ENCODE measurements at places on chromosomes 11 and 22.

DNA sequence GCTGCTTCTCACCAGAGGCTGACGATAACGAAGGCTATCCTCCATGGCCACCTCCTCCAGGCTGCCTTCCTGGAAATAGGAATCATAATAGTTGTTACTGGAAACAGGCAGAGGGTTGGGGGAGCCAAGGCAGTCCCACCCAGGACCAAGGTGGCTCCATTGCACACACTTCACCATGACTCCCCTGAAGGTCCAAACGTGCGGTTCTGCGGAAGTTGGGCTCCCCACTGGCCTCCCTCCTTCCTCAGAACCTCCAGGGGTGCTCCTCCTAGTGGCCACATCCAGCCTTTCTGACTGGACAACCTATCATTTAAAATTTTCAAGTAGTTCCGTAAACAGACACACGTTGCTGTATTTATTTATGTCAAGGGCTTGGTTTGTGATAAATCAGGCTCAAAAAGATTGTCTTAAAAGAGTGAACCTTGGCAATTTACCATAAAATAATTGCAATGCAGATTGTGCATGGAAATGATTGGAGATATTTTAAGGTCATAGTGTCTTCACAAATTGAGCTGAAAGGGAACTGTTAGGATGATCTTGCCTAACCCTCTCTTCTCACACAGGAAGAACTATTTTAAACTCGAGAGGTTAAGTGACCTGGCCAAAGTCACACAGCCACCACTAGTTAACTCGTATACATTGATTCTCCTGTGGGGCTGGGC lies 1.4 kb upstream of the TCN2 start:
- DNase-seq: peak; percentile 28

DNA sequence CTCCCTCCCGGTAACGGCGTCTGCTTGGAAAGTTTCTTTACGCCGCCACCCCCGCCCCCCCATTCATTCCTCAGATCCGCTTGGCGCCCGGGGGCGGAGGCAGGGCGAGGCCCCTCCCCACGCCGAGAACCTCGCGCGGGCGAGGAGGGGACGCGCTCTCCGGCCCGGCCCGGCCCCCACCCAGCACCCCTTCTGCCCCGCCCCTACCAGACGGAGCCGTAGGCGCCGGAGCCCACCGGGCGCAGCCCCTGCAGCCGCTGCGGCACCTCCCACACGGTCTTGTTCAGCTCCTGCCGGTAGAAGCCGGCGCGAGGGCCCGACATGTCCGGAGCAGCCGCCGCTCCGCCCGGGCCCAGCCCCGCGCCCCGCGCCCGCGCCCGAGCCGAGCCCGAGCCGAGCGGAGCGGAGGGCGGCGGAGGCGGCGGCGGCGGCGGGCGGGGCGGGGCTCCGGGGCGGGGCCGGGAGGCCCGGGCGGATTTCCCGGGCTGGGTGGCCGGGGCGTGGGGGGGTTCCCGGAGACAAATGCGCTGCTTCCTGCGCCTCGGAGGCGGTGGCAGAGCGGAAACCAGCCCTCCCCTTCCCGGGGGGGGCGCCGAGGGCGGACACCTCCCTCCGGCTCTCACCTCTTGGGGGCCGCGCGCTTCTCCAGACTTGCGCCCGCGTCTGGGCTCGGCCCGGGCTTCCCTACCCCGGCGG lies at the start of gene MAPK11:
MAPK11 (minus strand) TSS at position 411 of the 696 bp plus-strand sequence; CDS start at position 323, 88 bp downstream.
- peak; percentile 54 for DNase-seq

- DNase-seq: no peak
Observed at GRCh38 chr11:131378931-131379330, 8.5 kb downstream of the NTM start.

DNA sequence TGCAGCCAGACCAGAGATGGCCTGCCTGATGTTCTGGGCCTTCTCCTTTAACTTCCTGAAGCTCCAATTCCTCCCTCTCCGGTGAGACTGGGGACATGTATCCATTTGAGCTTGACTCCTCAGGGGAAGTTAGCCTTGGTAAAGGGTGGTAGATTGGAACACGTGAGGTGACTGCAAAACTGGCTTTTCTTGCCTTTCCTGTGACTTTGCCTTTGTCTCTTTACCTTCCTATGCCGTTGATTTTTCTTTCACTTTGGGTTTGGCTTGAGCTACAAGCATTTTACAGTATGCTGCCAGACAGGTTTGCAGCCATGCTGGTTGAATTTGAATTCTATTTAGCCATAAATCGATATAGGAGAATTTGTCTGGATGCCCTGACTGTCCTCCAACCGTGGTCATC lies 16.8 kb upstream of the GLYATL1 start:
- no peak for DNase-seq

DNA sequence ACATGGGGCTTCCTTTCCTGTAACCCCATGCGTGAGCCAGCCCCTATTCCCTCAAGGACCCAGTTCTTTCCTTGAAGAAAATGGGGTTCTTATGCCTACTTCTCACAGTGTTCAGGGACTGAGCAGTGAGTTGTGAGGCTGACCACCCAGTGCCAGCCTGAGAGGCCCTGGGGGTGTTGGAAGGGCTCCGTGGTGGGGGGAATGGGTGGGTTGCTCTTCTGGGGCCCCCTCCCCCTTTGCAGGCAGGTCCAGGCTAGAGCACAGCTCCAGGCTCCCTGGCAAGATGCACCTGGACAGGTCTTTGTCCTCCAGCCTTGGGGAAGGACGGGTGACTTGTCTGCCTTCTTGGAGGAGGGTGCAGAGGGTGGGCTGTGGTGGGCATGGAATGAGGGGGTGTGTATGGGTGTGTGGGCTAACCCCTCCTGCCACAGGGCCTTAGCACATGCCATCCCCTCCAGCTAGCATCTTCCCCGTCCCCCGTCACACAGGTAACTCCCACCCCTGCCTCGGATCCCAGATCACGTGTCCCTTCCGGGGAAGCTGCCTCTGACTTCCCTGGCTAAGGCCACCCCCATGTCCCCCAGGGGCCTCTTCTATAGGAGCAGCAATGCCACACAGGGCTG lies 64.6 kb downstream of the MYEOV start:
- no peak for DNase-seq

- DNase-seq: no peak
Observed at GRCh38 chr11:68649851-68650555, 34.3 kb upstream of the GAL start.

Measured in kidney glomerular epithelial cell (primary cell).